Omental fat pad (tissue), 4 donors: ENCODE measurements at places on chromosomes 11 and 22.
A peak's percentile ranks its signal among the peaks of the same experiment; 100 is the strongest.

DNA sequence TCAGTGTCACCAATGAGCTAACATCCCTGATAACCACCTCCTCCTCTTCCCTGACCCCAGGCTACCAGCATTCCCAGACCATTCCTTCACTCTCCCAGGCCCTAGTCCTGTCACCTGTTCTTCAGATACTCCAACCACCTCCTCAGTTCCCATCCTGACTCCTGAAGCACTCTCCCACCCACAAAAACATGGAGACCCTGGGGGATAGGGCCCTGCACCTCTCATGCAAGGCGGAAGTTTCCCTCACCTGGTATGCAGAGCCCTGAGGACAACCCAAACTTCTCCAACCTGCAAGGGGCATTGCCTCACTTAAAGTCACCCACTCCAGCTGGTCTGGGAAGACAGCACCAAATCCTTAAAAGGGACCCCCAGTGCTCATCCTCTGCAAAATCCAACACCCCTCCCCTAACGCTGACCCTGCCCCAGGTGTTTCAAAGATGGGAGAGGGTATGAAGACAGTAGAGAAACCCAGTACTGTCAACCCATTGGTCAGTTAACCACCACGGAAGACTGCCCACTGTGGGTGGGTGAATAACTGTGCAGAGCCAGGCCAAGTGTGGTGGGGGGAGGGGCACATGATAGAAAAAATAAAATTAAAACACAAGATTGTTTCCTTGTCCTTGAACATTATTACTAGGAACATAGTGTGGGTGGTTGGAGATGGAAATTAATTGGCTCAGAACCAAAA lies 1.4 kb downstream of the TNKS1BP1 start:
- no peak for DNase-seq

- DNase-seq, result no peak
Observed at GRCh38 chr11:115585361-115586024, 81.3 kb upstream of the CADM1 start.

DNA sequence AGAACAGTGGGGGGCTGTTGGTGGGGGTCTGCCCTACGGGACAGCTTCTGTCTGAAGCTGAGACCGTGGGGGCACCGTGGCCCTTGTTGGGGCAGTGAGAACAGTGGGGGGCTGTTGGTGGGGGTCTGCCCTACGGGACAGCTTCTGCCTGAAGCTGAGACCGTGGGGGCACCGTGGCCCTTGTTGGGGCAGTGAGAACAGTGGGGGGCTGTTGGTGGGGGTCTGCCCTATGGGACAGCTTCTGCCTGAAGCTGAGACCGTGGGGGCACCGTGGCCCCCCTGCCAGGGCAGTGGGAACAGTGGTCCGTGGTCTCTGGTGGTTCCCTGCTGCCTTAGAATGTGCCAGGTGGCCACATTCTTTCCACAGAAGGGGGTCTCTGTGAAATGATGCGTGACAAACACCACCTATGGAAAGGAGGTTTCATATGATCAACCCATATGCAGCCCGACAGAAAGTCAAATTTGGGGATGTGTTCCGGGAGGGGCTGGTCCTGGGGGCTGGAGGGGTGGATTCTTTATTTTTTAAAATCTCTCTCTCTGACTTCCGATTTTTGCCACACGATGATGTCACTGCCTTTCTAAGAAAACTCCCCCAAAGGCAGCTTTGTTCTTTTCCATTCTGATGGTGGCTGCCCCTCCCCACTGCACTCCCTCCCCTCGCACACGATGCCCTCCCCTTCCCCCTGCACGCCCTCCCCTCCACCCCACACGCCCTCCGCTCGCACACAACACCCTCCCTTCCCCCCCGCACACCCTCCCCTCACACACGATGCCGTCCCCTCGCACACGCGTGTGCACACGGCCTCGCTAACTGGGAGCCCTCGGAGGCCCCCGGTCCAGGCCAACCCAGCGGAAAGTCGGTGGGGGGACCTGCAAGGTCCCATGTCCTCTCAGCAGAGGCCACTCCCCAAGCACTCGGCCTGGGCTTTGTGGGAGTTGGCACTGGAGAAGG lies 1186.5 kb downstream of the BRD1 start:
- DNase-seq, result no peak

GRCh38 chr22:46079861-46080821 lies 70.2 kb upstream of the PPARA start:
- no peak for DNase-seq

DNA sequence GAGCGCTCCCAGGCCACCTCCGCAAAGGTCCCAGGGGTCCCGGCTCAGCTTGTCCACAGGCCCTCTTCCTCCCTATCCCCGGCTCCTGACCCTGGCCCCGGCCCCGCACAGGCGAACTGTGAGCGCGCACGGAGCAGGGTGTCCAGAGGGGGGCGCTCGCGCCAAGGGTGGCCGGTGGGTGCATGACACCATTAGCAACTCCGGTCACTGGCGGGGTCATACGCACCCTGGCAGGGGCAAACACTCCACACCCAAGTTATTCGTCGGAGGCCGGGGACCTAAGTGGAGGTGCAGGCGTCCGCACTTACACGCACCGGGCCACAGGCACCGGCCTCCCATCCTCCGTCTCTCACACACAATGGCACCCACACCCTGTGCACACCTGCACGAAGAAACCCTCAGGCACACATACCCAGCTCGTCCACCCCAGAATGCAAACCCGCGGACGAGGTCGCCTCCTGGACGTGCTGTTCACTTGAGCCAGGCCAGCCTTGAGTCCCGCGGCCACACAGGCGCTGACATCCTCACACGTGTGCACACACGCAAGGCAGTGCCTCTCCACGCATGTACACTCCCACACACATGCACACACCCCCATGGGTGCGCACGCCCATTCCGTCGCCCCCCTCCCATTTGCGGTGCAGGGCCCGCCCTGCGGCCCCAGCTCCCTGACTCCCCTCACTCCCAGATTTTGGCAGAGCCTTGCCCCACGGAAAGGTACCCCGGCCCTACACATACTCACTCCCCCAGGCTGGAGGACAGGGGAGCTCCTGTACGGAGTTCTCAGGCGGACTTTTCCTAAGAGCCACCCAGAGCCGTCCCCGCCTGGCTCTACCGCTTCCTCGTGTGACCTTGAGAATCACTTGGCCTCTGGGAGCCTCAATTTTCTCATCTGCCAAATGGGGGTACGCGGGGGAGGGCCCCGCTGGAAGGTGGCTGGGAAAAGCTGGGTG lies at the start of gene RASGRP2:
Gene RASGRP2 (minus strand): TSS at position 552 of the 953 bp plus-strand sequence. CDS start 1,276 bp downstream, outside the sequence.
- peak; percentile 66 for DNase-seq
